ENCODE measurements at places on chromosomes 1 and 21.

DNA sequence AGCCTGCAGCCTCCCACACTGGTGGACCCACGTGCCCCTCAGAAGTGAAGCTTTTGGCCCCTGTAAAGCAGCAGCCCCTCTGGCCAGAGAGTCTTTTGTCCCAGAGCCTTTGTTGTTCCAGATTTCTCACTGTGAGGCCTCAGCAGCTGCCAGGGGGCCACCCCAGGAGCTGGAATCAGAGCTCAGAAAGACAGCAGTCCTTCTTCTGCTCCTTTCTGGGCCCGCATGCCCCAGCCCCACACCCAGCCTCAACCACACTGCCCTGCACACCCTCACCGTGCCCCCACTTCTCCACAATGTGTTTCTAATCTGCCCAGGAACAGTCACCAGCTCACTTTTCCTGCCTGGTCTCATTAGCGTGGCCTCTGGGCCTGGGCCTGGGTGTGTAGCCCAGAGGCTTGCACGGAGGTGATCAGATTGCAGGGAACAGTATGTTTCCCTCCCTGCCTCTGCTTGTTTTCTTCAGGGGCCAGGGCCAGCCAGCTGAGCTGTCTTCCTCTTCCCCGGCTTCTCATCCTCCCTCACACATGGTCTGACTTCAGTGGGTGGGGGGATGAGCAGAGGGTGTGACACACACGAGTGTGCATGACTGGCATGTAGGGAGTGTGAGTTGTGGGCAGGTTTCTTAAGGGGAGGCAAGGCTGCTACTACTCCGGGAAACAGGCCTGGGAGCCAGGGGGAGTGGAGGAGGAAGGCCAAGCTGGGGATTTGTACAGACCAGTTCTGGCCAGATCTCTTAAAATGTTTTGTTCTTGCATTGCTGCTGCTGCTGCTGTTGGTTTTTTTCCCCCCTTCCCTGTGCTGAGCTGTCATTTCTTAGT lies 82.5 kb upstream of the ZNF648 start:
- DNase-seq, result peak; percentile 12

DNA sequence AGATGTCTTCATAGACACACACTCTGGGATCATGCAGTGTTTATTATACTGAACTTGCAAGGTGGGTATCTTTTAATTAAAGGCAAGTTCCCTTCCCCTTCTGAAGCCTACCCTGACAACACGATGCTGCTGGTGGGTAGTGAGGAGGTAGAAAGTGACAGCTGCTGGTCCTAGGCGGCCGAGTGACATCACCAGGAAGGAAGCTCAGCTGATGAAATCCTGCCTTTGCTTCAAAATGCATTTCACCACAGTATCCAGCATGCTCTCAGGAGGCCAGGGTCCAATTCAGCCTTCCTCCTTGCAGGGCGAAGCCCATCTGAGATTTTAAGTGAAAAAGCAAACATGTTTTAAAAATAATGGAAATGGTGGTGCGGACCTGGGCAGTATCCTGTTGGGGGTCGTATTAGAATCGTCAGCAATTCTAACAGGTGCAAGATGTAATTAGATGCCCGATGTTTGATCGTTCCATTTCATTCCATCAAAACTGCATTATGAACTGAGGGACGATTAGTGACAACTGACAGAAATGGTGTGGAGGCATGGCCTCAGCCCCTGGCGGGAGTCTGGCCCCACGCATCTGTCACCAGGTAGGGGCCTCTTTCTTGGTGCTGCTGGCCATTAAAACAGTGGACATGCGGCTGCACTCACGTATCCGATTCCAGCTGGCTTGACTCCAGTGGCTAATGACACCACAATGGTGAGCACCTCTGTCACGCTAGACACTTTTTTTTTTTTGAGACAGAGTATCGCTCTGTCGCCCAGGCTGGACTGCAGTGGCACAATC lies 324.8 kb upstream of the C1orf174 start:
- no peak for DNase-seq

DNA sequence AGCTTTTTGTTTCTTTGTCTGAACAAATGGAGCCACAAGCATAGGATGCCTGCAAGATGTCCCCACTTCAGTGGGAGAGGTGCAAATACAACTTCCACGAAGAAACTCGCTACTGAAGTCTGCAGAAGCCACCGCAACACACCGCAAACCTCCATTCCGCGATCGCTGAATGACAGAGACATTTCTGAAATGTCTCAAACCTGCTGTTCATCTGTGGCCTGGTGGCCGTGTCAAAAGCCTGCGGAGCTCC lies 1.0 kb downstream of the TP53BP2 start:
- no peak for DNase-seq

GRCh38 chr1:201585093-201585483 lies 46.2 kb downstream of the NAV1 start:
- no peak for DNase-seq

- DNase-seq, result no peak
These were observed 56.1 kb downstream of the ATP2B4 start for GRCh38 chr1:203682473-203683383.

- no peak for DNase-seq
These were observed 171.5 kb upstream of the TMEM51 start for GRCh38 chr1:14982029-14982428.

DNA sequence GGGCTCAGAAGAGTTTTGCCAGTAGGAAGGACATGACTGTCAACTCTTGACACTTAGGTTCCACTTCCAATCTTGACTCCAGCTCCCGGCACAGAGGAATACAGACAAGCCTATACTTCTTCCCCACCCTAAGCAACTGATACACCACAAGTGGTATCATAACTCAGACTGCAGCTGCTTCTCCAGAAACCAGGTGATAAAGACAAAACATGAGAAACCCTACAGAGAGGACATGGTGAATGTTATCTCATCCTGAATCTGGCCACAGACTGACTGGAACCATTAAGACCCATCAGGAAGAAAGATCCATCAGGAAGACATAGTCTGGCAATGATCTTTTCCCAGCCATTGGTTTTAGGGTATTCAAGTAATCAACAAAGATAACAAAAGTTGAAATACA lies 13.8 kb downstream of the PAXBP1 start:
- no peak for DNase-seq

DNA sequence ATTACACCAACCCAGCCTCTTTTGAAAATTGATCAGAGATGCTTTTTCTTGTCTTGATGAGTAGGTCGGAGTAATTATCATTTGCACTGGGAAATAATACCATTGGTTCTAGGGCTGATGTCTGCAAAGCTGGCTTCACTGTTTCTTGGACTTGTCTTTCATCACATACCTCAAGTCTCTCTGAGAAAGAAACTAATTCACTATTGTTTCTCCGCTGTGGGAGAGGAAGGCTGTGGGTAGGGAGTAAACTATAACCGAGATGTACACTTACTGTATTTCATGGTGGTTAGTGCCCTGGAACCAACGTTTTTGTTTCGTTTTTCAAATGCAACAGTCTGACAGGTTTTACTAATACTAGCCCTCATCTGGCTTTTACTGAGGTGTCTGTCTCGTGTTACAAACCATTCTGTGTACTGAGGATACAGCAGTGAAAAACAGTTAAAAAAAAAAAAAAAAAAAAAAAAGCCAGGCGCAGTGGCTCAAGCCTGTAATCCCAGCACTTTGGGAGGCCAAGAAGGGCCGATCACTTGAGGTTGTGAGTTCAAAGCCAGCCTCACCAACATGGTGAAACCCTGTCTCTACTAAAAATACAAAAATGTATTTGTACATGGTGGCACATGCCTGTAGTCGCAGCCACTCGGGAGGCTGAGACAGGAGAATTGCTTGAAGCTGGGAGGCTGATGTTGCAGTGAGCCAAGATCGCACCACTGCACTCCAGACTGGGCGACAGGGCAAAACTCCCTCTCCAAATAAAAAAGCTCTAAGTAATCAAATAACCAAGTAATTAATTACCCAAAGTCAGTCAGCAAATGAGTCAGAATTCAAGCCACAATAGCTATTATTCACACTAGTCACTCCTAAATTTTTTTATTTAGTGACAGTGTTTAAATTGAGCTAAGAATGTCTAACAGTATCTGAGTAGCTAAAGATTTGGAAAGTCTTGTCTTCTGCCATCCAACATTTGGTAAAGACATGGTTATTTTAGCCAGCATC lies 23.3 kb downstream of the TOMM20 start:
- no peak for DNase-seq

DNA sequence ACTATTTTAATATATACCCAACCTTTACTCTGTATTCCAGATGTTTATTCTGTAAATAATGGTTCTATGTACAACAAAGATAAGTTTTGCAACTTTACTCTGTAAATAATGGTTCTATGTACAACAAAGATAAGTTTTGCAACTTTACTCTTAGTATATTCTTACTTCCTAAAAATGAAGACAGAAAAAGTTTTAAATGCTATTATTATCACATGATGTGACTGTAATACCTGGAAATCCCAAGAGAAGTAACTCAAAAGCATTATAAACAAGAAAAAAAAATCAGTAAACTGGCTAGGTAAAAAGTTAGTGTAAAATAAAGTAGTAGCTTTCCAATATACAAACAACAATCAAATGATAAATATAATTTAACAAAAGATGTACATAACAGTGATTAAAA lies 18.5 kb upstream of the EXO1 start:
- DNase-seq, result no peak

GRCh38 chr1:115643666-115644065 lies 1.9 kb downstream of the VANGL1 start:
- DNase-seq, result no peak

GRCh38 chr1:162835157-162835899 lies 25.6 kb downstream of the CCDC190 start:
- no peak for DNase-seq

DNA sequence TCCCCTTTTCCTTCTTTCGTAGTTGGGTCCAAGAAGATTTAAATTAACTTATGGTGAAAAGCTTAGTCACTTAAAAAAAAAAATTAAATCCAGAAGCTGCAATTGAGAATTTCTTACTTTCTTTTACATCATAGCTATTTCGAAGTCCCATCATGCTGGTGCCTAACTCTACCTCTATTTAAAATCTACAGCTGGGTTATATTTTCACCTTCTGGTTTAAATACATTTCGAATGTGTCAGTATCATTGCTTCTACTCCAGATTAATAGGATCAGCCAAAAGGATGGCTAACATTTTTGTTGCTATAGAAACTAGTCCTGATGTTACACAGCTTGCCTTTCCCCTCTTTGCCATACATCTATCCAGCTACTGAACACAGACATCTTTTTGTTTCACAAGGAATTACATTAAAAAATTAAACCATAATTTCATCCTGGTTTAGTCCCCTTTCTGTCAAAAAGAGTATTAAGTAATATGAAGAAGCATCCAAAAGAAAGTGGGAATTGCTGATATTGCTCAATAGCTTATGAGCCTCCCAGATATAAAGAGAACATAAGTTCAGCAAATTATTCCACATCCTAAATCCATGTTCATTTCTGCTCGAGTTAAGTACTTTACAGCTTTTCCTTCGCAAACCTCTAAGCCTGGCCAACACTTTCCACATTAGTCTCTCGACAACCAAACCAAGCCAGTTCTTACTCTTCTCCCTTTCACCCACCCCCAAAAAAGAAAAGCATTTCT lies 396.7 kb upstream of the DAB1 start:
- no peak for DNase-seq

DNA sequence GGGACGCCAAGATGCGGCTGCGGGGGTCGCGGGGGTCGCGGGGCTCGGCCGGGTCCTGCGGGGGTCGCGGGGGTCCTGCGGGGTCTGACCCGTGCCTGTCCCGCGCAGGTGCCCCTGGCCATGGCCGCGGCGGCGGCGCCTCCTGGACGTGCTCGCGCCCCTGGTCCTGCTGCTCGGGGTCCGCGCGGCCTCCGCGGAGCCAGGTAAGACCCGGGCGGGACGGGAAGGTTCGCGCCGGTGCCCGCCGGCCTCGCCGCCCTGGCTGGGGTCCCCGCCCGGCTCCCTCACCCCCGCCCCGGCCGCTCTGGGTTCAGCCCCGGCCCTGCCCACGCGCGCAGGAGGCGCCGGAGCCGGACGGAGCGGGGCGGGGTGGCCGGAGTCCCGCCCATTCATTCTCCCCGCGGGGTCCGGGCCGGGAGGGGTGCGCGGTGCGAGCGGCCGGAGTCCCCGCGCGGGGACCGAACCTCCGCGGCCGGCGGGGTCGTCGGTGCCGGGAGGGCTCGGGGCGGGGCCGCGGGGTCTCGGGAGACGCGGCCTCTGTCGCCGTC lies 380 bp downstream of the COL18A1 start:
- DNase-seq, result no peak

GRCh38 chr1:108556499-108556898 lies 3.4 kb upstream of the EEIG2 start:
- DNase-seq, result peak; percentile 49

- no peak for DNase-seq
These were observed 546 bp downstream of the POU2F1 start for GRCh38 chr1:167221126-167221737.

DNA sequence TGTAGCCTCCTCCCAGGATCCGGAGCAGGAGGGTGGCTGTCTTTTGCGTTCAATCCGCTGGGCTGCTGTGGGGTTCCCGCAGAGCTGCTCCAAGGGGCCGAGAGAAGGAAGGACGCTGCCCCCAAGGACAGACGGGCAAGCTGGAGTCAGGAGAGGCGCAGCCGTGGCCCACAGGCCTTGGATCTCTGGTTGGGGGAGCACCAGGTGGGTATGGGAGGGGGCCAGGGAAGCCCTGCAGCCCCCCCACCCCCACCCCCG lies 15.9 kb upstream of the SKI start:
- no peak for DNase-seq

GRCh38 chr1:18536356-18536755 lies 55.6 kb downstream of the KLHDC7A start:
- no peak for DNase-seq

DNA sequence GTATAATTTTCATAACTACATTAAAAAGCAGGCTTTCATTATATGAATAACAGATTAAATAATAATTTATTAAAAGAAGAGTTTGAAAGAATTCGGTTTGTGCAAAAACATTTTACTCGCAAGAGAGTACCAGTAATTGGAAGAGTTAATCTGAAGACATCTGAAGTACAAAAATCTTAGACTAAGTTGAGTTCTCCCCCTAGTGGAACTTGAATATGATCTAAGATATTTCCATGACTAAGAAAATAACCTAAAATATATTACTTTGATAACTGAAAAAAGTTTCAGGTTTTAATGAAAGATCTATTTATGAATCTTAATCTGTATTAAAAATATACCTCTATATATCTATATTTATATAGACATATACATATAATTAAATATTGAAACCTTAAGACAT lies 112.5 kb upstream of the GFI1 start:
- peak; percentile 5 for DNase-seq

DNA sequence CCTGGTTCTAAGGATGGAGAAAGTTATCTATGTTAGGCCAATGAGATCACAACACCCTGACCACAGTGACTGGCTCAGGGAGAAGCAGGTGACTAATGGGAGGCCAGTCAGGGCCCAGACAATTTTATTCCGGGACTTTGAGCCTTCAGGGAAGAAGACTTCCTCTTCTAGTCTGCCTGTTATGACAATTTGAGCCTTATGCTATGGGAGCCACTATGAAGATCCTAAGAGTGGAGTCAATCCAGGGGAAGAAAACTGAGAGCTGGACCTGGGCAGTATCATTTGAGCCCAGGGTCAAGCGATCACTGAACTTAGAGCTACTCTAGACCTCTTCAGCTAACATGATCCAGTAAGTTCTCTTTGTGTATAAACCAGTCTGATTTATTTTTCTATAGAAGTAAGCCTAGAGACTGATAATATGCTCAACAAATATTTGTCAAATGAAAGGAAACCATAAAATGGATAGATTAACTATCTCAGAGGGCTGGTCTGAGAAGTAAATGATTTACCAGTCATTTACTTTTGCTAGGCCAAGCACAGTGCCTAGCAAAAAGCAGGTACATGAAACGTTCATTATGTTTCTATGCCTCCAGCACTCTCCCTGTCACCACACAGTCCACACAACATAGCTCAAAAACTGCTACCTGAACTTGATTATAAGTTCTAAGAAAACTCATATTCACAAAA lies 4.2 kb upstream of the C1orf141 start:
- DNase-seq, result no peak

GRCh38 chr1:230335861-230336522 lies 90.1 kb downstream of the PGBD5 start:
- no peak for DNase-seq

GRCh38 chr1:113684153-113684541 lies 75.1 kb downstream of the PHTF1 start:
- no peak for DNase-seq
